ENCODE measurements at places on chromosomes 2 and 18. TPM values are rescaled to one million over a fixed set of nuclear protein-coding genes. Genes with fewer than 3 reads are reported as not detected.

Gene EHD3
- not detected for total RNA-seq

Gene MBP
- 11.4 TPM for total RNA-seq

- DNase-seq: no peak
- H3K4me3 ChIP-seq: no peak overlapping the region
- no peak overlapping the region for H3K27ac ChIP-seq
- H3K4me1 ChIP-seq: no peaks in the 10 kb centered on the region
Measured at GRCh38 chr2:5978131-5978751, 286.1 kb downstream of the SOX11 start.

DNA sequence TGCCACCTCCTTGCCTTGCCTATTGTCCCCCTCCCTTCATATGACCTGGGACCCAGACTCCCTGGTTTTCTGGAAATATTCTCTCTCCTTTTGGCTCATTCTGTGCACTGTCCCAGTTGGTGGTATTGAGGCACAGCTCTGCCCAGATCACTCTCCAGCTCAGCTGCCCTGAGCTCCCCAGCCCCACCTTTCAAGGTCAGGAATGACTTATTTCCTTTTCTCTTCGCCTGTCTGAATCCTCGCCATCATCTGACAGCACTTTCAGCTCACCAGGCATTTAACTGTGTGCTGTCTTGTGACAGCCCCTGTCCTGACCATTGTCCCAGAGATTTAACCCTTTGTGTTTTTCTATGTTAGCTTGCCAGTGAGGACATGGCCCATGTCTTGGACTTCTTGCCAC lies 133.0 kb downstream of the MSH2 start:
- no peak for DNase-seq
- no peaks in the 10 kb centered on the region for H3K36me3 ChIP-seq
- H3K27me3 ChIP-seq: no peaks in the 10 kb centered on the region
- H3K4me1 ChIP-seq: no peaks in the 10 kb centered on the region

Gene KIAA2012
- total RNA-seq: 0.37 TPM

DNA sequence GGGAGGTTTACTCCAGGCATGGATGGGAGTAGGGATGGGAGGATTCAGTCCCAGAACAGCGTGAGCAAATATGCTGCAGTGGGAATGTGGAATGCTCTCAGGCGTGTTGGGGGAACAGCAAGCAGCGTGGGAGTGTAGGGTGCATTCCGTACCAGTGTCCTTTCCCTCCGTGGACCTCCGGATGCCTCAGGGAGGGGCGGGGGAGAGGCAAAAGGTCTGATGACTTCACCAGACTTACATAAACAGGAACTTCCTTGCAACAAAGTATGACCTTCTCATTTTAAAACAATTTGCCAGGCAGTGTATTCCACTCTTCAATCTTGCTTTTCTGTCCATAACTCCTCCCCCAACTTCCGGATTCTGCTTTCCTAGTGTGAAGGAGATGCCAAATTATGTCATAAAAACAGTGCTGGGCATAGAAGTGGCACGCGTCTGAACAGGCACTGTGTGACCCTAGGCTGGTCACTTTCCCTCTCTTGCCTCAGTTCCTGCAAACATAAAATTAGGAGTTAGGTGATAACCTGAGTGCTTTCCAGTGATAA lies 36.9 kb downstream of the RPL37A start:
- DNase-seq: no peak
- H3K4me1 ChIP-seq: no peaks in the 10 kb centered on the region
- H3K36me3 ChIP-seq: no peaks in the 10 kb centered on the region
- H3K27ac ChIP-seq: no peak overlapping the region
- H3K27me3 ChIP-seq: no peaks in the 10 kb centered on the region

- H3K4me3 ChIP-seq: no peak overlapping the region
- peaks cover 33% of the 10 kb centered on the region for H3K4me1 ChIP-seq
- DNase-seq: no peak
- H3K27ac ChIP-seq: peak overlapping the region; percentile 23
Measured at GRCh38 chr2:63831176-63831575, 10.5 kb upstream of the UGP2 start.

Gene C2orf66
- not detected for total RNA-seq

- H3K36me3 ChIP-seq: no peaks in the 10 kb centered on the region
- H3K27me3 ChIP-seq: no peaks in the 10 kb centered on the region
- H3K4me3 ChIP-seq: no peak overlapping the region
Measured at GRCh38 chr2:27347641-27348040, 8.9 kb downstream of the GTF3C2 start.

- no peak overlapping the region for H3K27ac ChIP-seq
- no peaks in the 10 kb centered on the region for H3K36me3 ChIP-seq
- no peaks in the 10 kb centered on the region for H3K27me3 ChIP-seq
- no peak overlapping the region for H3K4me3 ChIP-seq
- no peaks in the 10 kb centered on the region for H3K4me1 ChIP-seq
Measured at GRCh38 chr2:229675569-229675968, 38.8 kb downstream of the DNER start.

Gene PSD4
- 18.7 TPM for total RNA-seq

Gene TGFBRAP1
- total RNA-seq: 25.7 TPM

Gene CRACDL
- total RNA-seq: 0.77 TPM

Gene RAMP1
- total RNA-seq: 1.6 TPM

DNA sequence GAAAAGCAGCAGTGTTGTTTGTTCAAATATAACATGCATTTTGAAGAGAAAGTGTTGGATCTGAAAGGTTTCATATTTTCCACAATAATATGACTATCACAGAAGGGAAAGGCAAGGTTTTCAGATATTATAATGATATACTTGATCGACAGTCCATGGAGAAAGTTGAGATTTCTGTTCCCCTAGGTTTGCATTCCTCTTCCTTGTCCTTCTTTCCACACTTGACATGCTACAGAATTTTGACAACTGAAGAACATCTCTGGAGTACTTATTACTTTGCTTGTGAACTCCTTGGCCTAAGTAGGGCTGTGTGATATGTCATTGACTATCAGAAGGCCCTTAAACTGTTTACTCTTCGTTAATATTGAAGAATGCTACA lies 46.5 kb downstream of the TMEFF2 start:
- H3K27ac ChIP-seq: no peak overlapping the region
- H3K4me1 ChIP-seq: no peaks in the 10 kb centered on the region
- no peaks in the 10 kb centered on the region for H3K36me3 ChIP-seq
- no peak for DNase-seq
- no peak overlapping the region for H3K4me3 ChIP-seq

Gene TRIM43
- not detected for total RNA-seq

Gene DLGAP1
- total RNA-seq: not detected

- no peaks in the 10 kb centered on the region for H3K27me3 ChIP-seq
- no peak for DNase-seq
- H3K27ac ChIP-seq: no peak overlapping the region
- no peaks in the 10 kb centered on the region for H3K36me3 ChIP-seq
Measured at GRCh38 chr2:226904592-226904991, 68.7 kb downstream of the RHBDD1 start.

Gene DSG2
- 32.1 TPM for total RNA-seq

DNA sequence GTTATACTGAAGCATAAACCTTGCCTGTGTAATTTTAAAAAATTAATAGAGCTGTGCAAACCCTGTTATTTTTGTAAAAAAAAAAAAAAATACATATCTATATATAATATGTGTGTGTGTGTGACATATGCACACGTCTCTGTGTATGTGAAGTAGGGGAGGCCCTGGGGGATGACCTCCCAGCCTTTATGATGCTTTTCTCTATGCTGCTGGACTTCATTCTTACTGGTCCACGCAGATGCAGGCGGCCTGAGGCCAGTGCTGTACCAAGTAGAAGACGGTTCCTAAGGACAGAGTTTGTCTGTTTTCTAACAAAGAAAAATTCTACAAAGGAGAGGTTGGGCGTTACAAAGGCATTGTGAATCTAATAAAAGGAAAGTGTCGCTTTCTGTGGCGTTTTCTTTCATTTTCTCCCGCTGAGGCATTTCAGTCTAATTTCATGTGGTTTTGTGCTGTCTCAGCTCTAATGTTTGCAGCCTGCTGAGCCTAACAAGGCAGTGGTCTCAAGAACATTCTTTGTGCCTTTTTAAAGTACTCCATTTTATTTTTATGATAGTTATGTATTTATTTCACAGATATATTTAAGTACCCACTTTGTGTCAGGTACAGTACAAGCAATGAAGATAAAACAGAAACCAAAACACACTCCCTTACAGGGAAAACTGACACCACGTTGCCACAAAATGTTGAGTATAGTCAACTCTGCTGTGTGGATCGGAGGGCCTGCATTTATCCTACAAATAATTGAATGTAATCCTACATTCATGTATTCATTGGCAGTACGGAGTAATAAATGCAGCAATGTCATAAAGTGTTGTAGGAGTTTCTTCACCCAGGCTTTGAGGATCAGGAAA lies 118.0 kb downstream of the RAB3GAP1 start:
- H3K27me3 ChIP-seq: no peaks in the 10 kb centered on the region
- H3K4me3 ChIP-seq: no peak overlapping the region
- H3K4me1 ChIP-seq: no peaks in the 10 kb centered on the region
- no peak overlapping the region for H3K27ac ChIP-seq

Gene C2orf78
- not detected for total RNA-seq

Gene SULT1C4
- total RNA-seq: 5.1 TPM

Gene AQP12B
- not detected for total RNA-seq

Gene TMEM178A
- total RNA-seq: not detected

DNA sequence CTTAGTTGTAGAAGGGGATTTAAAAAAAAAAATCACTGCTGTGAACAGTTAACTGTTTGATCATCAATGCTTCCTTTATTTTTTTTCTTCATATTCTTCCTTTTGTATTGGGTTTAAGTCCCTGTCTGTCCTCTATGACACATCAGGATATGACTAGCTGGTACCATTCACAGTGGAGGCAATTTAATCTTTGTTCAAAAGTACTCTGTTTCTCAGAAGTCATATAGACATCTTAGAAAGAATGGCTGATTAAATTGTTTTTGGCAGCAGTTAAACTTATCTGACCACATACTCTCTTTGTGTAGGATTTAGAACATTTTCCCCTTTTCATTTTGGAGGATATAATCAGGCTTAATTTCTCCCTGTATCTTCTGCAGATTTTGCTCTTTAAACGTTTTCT lies 807.8 kb upstream of the CDH2 start:
- no peaks in the 10 kb centered on the region for H3K36me3 ChIP-seq
- no peaks in the 10 kb centered on the region for H3K27me3 ChIP-seq
- DNase-seq: no peak

Gene RND3
- total RNA-seq: 70.9 TPM

GRCh38 chr2:217705461-217705860 lies 297.3 kb downstream of the TNS1 start:
- no peak overlapping the region for H3K27ac ChIP-seq
- no peaks in the 10 kb centered on the region for H3K36me3 ChIP-seq
- H3K27me3 ChIP-seq: peaks cover 1% of the 10 kb centered on the region
- no peak for DNase-seq
- no peaks in the 10 kb centered on the region for H3K4me1 ChIP-seq
- no peak overlapping the region for H3K4me3 ChIP-seq

- H3K4me3 ChIP-seq: no peak overlapping the region
- H3K4me1 ChIP-seq: no peaks in the 10 kb centered on the region
- H3K27me3 ChIP-seq: no peaks in the 10 kb centered on the region
- H3K27ac ChIP-seq: no peak overlapping the region
- no peak for DNase-seq
Measured at GRCh38 chr2:162734866-162735265, 103.7 kb downstream of the KCNH7 start.

Gene FKBP1B
- 3.7 TPM for total RNA-seq

Gene RAX
- total RNA-seq: not detected

Gene THAP4
- 34.7 TPM for total RNA-seq

Gene ALPI
- 4.4 TPM for total RNA-seq

GRCh38 chr2:11414372-11415124 lies 51.4 kb downstream of the E2F6 start:
- no peaks in the 10 kb centered on the region for H3K36me3 ChIP-seq
- H3K4me1 ChIP-seq: no peaks in the 10 kb centered on the region
- no peak for DNase-seq
- H3K27me3 ChIP-seq: no peaks in the 10 kb centered on the region

- no peaks in the 10 kb centered on the region for H3K4me1 ChIP-seq
- H3K36me3 ChIP-seq: no peaks in the 10 kb centered on the region
- H3K27ac ChIP-seq: no peak overlapping the region
- H3K27me3 ChIP-seq: no peaks in the 10 kb centered on the region
- no peak for DNase-seq
Measured at GRCh38 chr18:48308755-48309575, 100.2 kb downstream of the ZBTB7C start.

DNA sequence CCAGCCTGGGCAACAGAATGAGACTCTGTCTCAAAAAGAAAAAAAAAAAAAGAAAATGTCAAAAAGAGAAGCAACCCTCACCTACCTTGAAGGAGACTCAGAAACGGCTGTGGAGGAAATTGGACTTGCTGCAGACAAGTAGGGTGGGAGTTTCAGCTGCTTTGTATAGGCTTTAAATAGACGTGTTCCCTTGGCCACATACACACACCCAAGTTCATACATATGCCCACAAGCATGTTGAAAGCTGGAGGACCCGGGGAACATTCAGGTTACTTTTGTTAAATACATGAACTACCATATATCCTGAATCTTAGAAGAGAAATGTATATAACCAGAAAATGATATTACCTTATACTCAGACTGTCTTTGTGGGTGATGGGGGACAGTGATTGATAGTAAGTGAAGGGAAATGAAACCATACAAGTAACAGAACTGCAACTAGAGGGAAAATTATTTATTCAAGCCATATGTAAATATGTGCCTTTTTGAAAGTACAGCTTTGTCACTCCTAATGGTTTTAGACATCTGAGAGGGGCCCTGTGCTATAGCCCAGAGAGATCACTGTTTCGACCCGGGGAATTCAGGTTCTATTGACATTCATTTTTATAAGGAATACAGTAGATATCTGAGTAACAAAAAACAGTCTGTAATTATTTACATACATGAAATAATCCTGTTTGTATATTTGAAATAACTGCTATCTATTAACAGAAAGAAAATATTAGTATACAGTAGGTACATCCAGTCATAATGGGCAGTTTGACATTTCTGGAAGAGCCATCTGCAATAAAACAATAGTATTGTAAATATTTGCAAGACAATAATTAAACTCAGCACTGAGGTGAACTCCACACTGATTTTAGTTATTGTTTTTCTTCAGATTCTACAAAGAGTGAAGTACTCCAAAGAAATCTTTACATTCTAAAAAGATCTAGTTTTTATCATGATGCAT lies 48.0 kb upstream of the TGIF1 start:
- H3K4me1 ChIP-seq: peaks cover 14% of the 10 kb centered on the region
- no peaks in the 10 kb centered on the region for H3K27me3 ChIP-seq
- no peak for DNase-seq

- no peaks in the 10 kb centered on the region for H3K36me3 ChIP-seq
- no peak overlapping the region for H3K4me3 ChIP-seq
- no peaks in the 10 kb centered on the region for H3K4me1 ChIP-seq
- H3K27me3 ChIP-seq: no peaks in the 10 kb centered on the region
- no peak for DNase-seq
Measured at GRCh38 chr2:31429759-31430438, 15.4 kb upstream of the XDH start.

- no peaks in the 10 kb centered on the region for H3K36me3 ChIP-seq
- no peak overlapping the region for H3K27ac ChIP-seq
- H3K27me3 ChIP-seq: no peaks in the 10 kb centered on the region
- H3K4me3 ChIP-seq: no peak overlapping the region
- peaks cover 16% of the 10 kb centered on the region for H3K4me1 ChIP-seq
Measured at GRCh38 chr2:33126552-33126951, 179.8 kb downstream of the LTBP1 start.
